Mammary epithelial cell (primary cell): ENCODE measurements at places on chromosomes 2 and 18. TPM values are rescaled to one million over a fixed set of nuclear protein-coding genes. Genes with fewer than 3 reads are reported as not detected.

Gene CHRNG
- not detected for total RNA-seq

Gene ABCG5
- not detected for total RNA-seq

Gene ANKRD30B
- total RNA-seq, result not detected

Gene LINC00305
- total RNA-seq, result not detected

Gene IL1R2
- 0.50 TPM for total RNA-seq

Gene INHBB
- 0.67 TPM for total RNA-seq

Gene DSEL
- 4.8 and 9.0 TPM in 2 replicates for total RNA-seq

Gene CMPK2
- total RNA-seq, result 0.50 TPM

Gene CHRNA1
- not detected in 2 replicates for total RNA-seq

Gene GNAL
- 29.3 and 35.0 TPM in 2 replicates for total RNA-seq

- no peak for DNase-seq
These were observed 56.4 kb upstream of the CCDC141 start for GRCh38 chr2:179106342-179106675.

GRCh38 chr2:126857502-126857901 is 41.2 kb upstream of the TEX51 start:
- no peak for DNase-seq

DNA sequence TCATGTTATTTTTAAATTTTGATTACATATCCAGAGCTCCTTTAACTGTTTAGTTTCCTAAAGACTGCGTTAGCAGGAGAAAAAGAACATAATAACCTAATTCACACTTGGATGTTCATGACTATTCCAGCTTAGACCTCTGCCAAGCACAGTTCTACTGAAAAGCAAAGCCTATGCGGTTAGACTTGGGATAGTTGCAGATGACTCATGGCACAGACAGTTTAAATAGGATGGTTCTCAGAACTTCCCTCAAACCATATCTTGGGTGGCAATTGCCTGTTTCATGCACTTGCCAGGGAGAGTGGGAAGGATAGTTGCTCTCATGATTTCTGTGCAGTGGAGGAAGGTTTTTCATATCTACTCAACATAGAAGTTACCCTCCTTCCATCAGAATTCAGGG is 149.7 kb upstream of the KLHL29 start:
- DNase-seq, result no peak

DNA sequence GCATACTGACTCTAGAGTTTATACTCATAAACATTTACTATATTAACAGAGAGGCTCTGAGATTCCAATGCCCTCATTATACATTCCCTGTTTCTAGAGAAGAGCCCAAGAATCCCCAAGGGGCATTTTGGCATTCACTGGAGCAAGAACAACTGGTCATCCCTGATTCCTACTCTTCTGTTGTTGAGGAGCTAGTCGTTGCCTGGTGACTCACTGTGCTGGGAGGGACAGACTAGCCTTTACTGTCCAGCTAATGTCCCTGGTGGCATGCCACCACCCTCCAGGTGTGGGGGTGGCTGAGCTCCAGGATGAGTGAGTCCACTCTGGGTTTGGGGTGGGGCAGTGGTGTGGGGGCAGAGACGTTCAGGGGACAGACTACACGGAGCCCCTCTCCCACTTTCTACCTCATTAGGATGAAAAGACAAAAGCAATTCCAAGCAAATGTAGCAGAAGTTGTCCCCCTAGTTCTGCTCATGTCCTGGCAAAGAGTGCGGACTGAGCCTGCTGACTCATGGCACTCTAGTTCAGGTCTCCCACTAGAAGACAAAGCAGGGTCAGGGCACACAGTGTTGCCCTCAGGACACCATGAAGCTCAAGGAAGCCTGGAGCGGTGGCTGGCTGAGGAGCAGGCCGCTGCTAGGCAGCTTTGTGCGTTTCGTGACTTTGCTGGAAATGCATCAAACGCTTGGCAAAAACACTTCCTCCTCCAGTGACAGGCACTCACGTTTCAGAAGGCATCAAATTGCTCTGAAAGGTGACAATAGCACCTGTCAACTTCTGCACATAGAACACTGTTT is 49.4 kb downstream of the RHOB start:
- peak; percentile 61 for DNase-seq

DNA sequence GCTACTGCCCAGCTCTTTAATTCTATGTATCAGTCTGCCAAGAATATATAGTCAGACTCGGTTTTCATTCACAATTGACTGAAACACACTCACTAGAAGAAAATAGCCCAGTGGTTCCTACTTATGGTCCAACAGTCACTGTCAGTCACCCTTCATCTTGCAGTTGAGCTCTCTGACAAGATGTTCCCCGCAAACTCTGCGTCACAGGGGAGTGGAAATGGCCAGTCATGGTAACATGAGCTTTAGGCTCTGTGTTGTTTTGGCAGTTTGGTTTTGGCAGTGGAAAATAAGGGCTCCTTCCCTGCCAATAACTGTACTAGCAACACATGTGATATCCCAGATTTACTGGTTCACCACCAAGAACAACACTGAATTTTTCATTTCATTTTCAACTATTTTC is 122.5 kb downstream of the PRPF40A start:
- DNase-seq, result no peak

DNA sequence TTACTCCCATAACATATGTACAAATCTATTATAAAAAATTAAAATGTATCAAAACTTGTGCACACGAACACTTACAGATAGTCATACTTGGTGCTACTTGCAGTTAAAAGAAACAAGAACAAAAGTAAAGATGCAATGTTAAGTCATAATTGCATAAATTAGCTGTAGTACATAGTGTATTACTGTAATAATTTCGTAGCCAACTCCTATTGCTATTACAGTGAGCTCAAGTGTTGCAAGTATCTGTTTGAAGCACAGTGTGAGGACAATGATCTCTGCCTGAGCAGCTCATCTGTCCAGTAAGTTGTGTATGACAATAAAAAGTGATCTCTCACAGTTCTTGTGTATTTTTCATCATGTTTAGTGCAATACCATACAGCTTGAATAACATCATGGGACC is 7.5 kb upstream of the SERPINB13 start:
- DNase-seq, result no peak

DNA sequence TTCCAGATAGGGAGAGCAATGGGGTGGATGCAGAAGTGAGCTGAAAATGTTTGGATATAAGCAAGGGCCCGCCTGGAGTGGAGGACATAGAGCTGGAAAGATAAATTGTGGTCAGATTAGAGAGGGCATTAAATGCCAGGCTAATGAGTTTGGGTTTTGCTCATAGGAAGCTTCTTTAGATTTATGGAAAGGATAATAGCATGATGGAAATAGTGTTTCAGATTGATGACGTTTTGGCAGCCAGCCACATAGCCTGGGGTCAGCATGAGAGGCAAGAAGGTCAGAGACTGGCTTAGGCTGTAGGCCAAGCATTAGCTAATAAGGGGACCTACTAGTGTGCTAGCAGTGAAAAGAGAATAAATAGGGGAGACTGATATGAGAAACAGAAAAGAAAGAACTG is 321.6 kb downstream of the STK39 start:
- no peak for DNase-seq

DNA sequence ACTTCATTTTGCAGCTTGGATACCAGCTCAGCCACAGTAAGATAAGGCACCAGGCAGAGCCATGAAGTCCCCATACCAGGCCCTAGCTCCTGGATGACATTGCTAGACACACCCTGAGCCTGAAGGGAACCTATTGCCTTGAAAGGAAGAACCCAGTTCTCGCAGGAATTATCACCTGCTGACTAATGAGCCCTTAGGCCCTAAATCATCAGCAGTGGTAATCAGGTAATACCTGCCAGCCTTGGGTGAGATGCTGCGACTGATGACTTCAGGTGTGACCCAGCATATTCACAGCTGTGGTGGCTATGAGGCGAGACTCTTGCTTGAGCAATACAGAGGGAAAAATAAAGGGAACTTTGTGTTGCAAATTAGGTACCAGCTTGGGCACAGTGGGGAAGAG is 24.9 kb downstream of the CLK1 start:
- peak; percentile 70 for DNase-seq

- peak; percentile 5 for DNase-seq
These were observed 53.8 kb upstream of the SLC5A7 start for GRCh38 chr2:107932488-107932887.

GRCh38 chr2:168565112-168565511 is 109.0 kb downstream of the CERS6 start:
- DNase-seq, result peak; percentile 92

DNA sequence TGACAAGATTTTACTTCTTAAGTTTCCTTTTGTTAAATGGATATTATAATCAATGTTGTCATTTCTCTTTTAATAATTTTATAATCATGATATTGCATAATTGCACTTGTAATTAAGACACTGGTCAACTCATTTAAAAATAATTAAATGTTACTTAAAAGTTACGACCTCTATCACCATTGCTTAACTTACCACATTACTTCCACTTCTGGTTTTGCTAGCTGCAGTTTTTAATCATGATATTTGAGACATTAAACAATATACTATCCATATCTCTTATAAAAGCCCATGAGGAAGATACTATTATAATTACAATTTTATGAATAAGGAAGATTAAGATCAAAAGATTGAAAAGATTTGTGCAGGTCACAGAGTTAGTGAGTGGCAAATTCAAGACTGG is 502.0 kb downstream of the RNF144A start:
- no peak for DNase-seq

- no peak for DNase-seq
These were observed 74.2 kb upstream of the ID2 start for GRCh38 chr2:8607606-8608005.

DNA sequence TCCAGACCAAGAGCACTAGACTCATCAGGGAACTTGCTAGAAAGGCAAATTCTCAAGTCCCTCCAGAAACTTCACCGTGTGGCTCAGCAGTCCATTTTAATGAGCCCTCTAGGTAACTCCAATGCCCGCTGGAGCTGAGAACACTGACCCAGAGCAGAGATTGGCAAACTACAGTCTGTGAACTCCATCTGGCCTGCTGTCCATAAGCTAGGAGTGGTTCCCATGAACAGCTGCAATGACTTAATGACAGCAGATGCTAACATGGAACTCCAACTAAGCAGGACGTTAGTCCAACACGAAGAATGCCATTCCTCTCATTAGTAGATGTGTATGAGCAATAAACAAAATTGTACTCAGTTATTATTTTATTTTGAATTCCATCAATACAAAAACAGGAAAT is 371.9 kb downstream of the STK39 start:
- DNase-seq, result no peak

GRCh38 chr18:9782073-9782857 is 74.2 kb downstream of the RAB31 start:
- peak; percentile 63 for DNase-seq

DNA sequence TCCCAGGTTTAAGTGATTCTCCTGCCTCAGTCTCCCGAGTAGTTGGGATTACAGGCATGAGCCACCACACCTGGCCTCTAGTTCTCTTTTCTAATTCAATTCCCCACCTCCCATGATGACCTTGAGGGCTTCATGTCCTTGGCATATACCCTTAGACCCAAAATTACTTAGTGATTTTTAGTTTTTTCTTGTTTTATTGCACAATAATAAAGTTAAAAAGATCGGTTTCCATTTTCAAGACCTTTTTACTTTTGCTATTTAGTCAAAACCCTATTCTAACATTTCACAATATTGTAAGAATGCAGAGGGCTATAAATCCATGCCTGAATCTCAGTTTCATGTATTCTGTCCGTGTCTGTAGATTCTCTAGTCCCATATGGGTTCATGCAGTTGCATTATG is 354.6 kb upstream of the FANCL start:
- DNase-seq, result no peak
